ENCODE measurements at places on chromosomes 7 and 10.

GRCh38 chr7:117385363-117386109, 41.8 kb downstream of the ASZ1 start:
- no peak for DNase-seq

GRCh38 chr7:43307522-43307921, 195.1 kb downstream of the HECW1 start:
- DNase-seq, result peak; percentile 23

DNA sequence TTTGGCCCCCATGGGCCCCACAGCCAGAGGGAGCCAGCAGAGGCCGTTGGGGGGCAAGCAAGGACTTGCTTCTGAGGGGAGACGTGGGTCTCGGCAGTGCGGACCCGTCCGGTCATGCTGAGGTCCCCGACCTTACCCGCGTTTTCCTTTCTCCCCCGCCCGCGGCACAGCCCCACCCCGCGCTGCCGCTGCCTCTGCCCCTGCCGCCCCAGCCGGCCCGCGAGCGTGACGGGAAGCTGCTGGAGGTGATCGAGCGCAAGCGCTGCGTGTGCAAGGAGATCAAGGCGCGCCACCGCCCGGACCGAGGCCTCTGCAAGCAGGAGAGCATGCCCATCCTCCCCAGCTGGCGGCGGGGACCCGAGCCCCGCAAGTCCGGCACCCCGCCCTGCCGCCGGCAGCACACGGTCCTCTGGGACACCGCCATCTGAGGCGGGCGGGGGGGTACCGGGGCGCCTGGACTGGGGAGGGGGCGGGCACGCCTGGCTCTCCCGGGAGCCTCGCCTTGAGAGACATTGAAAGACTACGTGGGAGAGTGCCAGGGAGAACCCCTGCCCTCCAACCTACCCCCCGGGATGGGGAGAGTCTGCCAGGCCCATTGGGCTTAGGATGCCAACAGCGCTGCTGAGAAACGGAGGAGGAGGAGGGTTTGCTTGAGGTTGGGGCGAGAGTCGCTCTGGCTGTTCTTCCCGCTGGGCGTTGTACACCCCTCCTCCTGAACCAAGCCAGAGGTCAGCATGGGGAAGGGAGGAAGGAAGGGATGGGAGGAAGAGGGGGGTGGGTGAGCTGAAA, 9.9 kb downstream of the NYAP1 start:
- DNase-seq, result no peak

GRCh38 chr10:14250496-14251076, 80.1 kb downstream of the FRMD4A start:
- no peak for DNase-seq

DNA sequence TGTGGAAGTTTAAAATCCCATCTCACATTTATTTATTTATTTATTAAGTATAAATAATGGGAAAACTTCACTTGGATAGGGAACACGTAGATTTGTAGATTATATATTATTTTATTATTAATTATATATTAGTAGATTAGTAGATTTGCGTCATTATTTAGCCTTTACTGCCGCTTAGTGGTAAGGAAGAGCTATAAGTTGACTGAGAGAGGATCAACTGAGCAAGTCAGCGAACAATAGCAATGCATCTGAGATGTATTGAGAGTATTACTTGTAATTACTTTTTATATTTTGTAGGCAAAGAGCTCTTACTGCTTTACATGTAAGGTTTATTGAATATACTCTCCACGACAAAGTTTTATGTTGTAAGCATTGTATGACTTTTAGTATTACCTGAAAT, 244.5 kb upstream of the ANKRD30A start:
- peak; percentile 4 for DNase-seq

DNA sequence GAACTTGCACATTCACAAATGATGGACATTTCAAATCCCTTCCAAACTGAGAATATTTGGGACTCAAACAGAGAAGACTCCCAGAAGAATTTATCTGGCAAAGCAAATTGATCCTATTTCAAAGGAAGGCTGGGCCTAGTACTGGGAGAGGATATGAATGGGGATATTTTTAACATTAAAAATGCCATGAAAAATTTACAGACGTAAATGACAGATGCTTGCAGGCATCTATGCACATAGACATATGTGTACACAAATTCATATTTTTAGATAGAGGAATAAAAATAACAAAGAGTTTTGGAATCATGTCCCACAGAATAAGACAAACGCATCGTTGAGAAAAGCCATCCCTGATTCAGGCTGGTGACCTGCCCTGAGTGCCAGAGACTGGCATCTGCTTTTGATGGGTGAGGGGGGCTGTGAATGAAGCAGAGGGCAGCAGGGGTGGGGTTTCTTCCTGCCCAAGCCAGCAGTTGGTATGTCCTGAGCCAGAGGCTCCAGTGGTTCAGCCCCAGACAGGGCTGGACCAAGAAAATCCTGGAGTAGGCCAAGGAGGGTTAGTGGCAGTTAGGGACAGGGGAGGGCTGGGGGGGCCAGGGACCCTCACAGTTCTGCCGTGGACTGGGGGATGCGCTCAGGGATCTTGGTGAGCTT, 138.5 kb downstream of the SLIT1 start:
- no peak for DNase-seq

DNA sequence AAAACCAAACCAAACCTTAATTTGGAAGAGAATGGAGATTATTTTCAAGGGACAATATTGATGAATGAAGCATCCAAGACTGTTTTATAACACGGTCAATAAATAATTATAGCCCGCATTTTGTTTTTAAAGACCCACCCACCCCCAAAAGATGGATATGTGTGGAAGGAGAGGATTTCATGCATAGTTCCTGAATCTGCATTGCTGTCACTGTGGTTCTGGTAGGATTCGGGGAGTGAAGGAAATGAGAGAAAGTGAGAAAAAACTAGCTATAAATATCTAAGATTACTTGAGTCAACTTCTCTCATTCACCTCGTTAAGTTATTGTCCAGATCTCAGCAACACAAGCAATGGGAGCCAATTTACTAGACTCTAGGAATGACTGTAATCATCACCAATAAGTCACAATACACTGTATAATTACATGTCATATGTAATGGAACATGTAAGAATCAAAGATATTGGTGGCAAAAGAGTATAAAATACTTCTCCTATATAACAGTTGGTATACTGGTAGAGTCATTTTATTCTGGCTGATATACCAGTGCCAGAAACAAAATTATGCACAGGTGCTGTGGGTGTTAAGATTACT, 30.2 kb downstream of the NAMPT start:
- no peak for DNase-seq

- no peak for DNase-seq
Measured at GRCh38 chr10:69745698-69746097, 56.0 kb upstream of the COL13A1 start.

DNA sequence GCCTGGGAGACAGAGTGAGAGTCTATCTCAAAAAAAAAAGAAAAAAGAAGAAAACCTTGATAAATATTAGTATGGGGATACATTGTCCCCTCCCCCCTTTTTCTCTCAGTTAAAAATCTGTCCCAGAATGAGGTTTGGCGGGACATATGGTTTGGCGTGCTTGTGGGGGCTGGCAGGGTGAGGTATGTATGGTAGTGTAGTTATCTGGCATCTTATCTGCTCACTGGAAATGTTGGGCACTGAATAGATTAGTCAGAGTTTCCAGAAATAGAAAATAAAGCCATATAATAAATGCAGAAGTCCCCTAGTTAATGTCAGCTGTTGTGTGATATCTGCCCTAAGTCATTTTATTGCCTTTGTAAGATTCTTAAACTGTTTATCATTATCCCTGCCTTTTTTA, 397.5 kb upstream of the GALNT17 start:
- no peak for DNase-seq

GRCh38 chr7:34761206-34761605, 103.2 kb downstream of the NPSR1 start:
- no peak for DNase-seq
